ENCODE measurements at places on chromosomes 6 and 20. TPM values are rescaled to one million over a fixed set of nuclear protein-coding genes. Genes with fewer than 3 reads are reported as not detected.

- DNase-seq: no peak
These were observed 22.4 kb downstream of the ITCH start for GRCh38 chr20:34385464-34385863.

- DNase-seq: no peak
These were observed 501.1 kb upstream of the JAG1 start for GRCh38 chr20:11174861-11175260.

DNA sequence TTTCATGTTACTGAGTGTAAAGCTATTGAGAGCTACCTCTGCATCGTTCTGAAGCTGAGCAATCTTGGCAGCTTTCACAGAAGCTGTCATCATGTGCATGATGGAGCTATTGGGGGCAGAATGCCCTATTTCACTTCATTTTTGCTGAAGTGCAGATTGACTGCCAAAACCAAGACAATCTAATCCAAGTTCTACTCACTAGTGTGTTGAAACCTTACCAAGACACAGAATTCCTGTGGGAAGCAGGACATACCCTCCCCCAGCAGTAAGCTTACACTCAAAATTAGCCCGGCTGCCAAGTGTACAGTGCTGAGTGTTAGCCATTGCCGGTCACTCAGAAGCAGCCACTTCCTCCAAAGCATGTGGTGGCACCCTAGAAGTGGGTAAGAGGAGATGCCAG is 177.3 kb upstream of the TENT5A start:
- no peak for DNase-seq

- no peak for DNase-seq
These were observed 235.7 kb downstream of the CD83 start for GRCh38 chr6:14353281-14353680.

DNA sequence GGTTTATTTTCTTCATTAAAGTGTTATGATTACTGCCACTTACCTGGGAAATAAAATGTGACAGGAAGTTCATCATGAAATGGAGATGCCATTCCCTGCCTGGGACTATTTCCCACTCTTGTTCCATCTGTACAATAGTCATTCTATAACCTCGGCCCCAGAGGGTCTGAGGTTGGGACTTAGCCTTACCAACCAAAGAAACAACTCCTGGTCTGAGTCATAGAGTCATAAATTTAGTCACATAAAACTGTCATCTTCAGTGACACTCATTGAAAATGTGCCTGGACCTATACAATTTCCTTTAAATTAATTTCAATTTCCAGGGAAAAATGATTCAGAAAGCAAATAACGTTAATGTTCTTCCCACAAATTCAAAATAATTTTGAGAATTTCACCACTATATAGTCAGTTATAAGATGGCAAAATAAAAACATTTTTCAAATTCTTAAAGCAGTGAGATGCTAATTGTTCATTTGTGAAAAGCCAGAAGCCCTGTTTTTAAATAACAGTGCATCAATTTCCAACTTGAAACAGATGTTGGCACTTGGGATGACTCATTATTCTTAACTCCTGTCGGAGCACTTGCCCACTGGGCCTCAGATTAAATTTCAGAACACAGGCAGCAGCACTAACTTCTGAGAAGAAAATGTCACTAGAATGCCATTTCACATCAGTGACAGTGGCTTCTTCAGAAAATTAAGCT is 201.2 kb upstream of the SMLR1 start:
- DNase-seq: no peak

DNA sequence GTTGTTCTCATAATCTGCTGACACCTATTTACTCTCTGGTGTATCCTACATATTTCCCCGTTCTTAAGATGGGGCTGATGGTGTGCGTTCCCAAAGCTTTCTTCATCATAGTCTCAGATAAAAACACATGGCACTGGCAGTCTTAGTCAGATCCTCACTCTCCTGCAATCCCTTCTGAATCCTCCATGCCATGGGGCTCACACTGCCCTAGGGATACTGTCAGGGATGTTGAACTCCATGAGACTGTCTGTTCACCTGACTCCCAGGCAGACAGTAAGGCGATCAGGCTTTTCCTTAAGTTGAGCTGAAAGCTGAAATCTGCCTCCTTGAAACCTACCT is 76.0 kb downstream of the SLX4IP start:
- no peak for DNase-seq

DNA sequence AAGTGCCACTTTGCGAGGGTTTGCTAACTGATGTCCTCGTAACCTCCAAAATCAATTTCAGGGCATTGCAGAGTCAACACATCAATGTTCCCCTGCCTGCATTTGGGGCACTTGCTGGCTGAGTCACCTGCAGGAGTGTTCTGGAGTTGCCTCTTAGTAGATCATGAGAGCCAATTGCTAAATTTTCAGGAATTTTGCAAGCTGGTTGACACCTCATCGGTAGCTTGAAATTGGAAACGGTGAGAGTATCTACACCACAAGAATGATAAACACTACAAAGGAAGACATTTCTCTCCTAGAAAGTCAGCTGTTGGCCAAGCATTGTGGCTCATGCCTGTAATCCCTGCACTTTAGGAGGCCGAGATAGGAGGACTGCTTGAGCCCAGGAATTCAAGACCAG is 10.8 kb upstream of the BFSP1 start:
- DNase-seq: no peak

- DNase-seq: peak; percentile 91
These were observed 2.2 kb downstream of the BRD2 start for GRCh38 chr6:32970413-32971241.

DNA sequence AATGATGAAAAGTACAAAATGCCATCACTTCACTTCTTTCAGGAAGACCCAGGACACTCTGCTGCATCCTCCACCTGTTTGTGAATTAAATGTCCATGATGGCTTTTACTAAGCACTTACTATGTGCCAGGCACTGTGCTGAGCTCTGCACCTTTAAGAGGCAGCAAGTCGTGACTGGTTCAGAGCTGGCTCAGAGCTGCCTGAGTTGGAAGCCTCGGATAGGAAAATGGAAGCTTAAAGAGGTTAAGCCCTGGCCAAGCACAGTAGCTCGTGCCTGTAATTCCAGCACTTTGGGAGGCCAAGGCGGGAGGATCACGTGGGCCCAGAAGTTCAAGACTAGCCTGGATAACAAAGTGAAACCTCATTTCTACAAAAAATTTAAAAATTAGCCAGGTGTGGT is 95.6 kb downstream of the SNX5 start:
- no peak for DNase-seq

DNA sequence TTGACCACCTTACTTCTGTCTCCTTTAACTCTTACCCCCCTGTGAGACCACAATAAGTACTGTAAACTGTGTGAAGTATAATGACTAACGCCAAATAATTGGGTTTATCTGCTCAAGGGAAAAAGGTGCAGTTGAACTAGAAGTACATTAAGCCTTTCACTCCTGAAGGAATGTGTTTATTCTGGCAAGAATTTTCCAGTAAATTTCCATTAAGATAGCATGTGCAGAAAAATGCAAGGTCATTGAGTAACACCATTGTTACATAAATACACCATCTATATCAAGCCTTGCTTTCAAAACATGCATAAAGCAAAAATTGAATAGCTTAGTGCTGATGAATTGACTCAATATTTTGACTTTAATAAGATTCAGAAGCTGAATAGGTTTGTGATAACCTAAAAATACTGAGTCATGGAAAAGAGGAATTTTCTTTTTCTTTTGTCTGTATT is 65.4 kb downstream of the ARHGAP18 start:
- no peak for DNase-seq

- no peak for DNase-seq
These were observed 152.9 kb downstream of the KLHL32 start for GRCh38 chr6:97077380-97077779.

DNA sequence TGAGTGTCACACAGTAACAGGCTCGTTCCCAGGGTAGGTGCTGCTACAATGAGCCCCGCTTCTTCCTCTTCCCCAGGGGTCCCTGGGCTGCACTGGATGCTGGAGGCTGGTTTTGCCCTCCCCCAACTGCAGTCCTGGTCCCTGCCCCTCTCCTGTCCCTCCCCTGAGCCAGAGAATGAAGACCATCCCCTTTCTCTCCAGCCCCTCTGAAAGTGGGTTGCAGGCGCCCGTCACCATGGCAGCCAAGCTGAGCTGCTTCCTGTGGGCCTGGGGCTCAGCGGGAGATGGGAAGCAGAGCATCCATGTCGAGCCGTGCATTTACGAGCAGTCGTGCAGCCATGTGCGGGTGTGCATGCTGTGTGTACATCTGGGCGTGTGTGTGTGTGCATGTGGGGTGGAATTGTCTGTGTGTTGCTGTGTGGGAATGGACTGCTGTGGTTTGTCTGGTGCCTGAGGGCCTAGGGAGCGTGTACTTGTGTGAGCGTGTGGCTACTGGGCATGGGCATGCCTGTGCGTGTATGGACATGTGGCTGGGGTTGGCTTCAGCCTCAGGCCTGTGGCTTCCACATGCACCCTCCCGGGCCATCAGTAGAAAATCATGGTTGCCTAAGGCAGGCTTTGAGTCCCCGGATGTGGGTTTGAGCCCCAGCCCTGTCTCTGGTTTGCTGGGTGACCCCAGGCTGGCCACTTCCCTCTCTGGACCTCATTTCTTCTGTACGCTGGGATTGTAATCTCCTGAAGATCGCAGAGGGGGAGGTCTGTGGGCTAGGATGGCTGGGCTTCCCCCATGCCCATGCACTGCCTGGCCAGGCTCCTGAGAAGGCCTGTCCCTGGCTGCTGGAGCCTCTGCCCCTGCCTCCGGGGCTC is 48.8 kb downstream of the SRC start:
- DNase-seq: no peak

GRCh38 chr6:139448998-139449610 is 74.7 kb upstream of the CITED2 start:
- DNase-seq: no peak

DNA sequence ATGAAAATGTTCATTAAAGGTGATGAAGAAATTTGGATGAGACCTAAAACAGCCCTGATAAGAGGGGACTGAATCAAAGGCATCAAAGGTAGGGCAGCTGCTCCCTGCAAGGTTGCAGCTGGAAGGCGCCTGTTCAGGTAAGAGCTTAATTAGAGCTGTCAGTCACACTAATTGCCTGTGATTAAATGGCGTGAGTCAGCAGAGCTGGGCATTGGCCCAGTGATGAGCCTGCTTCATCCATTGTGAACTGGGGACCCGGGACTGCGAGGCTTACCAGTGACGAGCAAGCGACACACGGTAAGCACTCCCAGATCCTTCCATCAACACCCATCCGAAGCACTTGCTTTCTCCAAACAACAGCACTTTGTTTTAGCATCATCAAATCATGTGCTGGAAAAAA is 621.5 kb upstream of the CDH4 start:
- DNase-seq: no peak

GRCh38 chr6:159156089-159156488 is 13.1 kb upstream of the FNDC1 start:
- no peak for DNase-seq

DNA sequence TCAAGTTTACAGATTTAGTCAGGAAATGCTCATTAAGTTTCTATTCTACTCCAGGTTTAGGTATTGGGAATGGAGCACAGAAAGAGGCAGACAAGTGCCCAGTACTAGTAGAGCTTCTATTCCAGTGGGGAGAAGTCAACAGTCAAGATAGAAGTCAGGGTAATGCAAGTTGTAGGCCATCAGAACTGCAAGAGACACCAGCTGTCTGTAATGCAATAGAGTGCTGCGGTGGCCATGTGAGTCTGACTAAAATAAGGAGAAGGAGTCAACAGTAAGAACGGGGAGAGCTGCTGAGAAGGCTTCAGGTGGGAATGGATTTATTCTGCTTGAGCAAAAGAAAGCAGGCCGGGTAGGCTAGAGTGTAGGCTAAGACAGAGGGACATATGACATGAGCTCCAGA is 515.0 kb downstream of the QKI start:
- DNase-seq: no peak

- DNase-seq: no peak
These were observed 28.1 kb downstream of the RIOK1 start for GRCh38 chr6:7417684-7418083.

DNA sequence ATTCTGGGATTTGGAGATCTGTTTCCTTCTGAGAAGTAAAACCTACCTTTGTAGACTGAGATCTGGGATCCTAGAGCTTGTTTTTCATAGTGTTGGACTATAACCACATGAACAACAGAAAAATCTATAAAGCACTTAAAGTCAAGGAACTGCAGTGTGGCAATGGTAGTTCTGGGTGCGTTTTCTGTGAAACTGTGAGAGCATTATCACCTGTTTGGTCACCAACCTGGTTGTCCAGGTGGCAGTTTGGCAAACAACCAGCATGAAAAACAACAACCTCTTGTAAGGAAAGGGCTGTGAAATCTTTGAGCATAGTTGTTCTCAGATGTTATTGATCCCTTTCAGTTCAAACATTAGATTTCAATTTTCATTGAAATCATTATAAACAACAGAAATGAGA is 215.8 kb upstream of the CITED2 start:
- no peak for DNase-seq

DNA sequence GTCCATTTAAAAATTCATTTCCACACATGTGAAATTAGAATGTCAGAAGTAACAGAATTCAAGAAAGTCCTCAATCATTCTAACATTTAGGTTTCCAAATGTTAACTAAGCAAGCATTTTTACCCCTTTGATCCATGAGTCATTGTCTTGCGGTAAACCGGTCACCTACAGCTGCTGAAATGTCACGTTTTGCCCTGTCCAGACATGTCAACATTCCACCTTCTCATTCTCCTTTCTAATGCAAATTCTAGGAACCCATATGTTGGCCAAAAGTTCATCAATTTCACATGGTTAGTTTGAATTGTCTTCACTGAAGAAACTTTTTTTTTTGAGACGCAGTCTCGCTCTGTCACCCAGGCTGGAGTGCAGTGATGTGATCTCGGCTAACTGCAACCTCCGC is 117.2 kb downstream of the IPCEF1 start:
- no peak for DNase-seq

DNA sequence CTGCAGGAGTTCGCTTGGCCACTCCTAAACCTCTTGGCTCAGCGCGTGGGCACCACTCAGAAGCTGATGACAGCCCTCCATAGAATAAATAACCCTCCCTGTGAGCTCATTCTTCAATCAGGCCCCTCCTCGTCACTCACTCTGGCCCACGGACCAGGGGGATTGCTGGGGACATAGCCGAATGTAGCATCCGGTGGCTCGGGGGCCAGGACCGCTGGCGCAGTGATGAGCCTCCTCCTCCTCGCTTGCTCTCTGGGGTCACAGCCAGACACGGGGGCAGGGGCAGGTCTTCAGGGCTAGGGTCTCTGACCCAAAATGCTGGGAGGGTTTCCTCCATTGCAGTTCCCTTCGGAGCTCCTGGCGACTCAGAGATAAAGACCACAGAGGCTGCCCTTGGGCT is 79.9 kb downstream of the TFAP2C start:
- no peak for DNase-seq

- no peak for DNase-seq
These were observed 14.9 kb downstream of the BTN1A1 start for GRCh38 chr6:26514984-26515383.

GRCh38 chr20:46131396-46131795 is 13.3 kb downstream of the CD40 start:
- no peak for DNase-seq

- DNase-seq: no peak
These were observed 9.2 kb downstream of the ENPP3 start for GRCh38 chr6:131646249-131646670.

LIN28B gene
- not detected for total RNA-seq

TMEM244 gene
- not detected for total RNA-seq

EYS gene
- total RNA-seq: not detected

CDK19 gene
- 10.1 TPM for total RNA-seq

TSPO2 gene
- not detected for total RNA-seq

Data from heart right ventricle (tissue), 16 donors.